ENCODE measurements at places on chromosomes 12 and 14.

- DNase-seq, result no peak
These were observed 35.3 kb downstream of the ISCA2 start for GRCh38 chr14:74528886-74529285.

- no peak for DNase-seq
These were observed 4.3 kb downstream of the LRRC74A start for GRCh38 chr14:76830556-76830955.

- DNase-seq, result no peak
These were observed 47.7 kb downstream of the GNG2 start for GRCh38 chr14:51908086-51908485.

GRCh38 chr14:57982804-57983634, 117.1 kb upstream of the SLC35F4 start:
- DNase-seq, result no peak

- no peak for DNase-seq
These were observed 277.1 kb downstream of the FOXG1 start for GRCh38 chr14:29043737-29044136.

GRCh38 chr14:104337351-104337750, 199.0 kb downstream of the KIF26A start:
- DNase-seq, result no peak

- DNase-seq, result no peak
These were observed 9.1 kb downstream of the PRKCH start for GRCh38 chr14:61330511-61330910.

- no peak for DNase-seq
These were observed 597.8 kb downstream of the ETNK1 start for GRCh38 chr12:23222801-23223200.

DNA sequence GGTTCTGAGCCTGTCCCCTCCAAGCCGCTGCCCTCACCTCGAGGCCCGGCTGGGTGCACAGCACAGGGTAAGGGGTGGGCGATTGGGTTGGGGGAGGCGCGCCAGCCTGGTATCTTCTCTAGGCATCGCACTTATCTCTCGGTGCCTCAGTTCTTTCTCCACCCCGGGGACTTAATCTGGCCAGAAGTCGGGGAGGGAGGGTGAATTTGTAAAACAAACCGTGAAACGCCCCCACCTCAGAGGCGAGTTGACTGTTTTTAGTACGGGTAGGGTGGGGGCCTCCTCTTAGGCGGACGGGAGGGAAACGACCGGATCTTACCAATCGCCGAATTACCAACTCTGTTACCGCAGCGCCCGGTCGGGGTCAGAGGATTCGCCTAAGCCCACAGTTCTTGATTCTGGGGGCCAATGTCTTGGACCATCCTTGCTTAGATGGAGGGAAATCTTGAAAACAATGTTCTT, 1.4 kb upstream of the TBX3 start:
- DNase-seq, result no peak

- DNase-seq, result no peak
These were observed 126.2 kb downstream of the GRIP1 start for GRCh38 chr12:66552716-66553115.

GRCh38 chr12:23816394-23816851, 133.0 kb downstream of the SOX5 start:
- no peak for DNase-seq

- DNase-seq, result no peak
These were observed 62.7 kb downstream of the LRRK2 start for GRCh38 chr12:40287369-40287975.

DNA sequence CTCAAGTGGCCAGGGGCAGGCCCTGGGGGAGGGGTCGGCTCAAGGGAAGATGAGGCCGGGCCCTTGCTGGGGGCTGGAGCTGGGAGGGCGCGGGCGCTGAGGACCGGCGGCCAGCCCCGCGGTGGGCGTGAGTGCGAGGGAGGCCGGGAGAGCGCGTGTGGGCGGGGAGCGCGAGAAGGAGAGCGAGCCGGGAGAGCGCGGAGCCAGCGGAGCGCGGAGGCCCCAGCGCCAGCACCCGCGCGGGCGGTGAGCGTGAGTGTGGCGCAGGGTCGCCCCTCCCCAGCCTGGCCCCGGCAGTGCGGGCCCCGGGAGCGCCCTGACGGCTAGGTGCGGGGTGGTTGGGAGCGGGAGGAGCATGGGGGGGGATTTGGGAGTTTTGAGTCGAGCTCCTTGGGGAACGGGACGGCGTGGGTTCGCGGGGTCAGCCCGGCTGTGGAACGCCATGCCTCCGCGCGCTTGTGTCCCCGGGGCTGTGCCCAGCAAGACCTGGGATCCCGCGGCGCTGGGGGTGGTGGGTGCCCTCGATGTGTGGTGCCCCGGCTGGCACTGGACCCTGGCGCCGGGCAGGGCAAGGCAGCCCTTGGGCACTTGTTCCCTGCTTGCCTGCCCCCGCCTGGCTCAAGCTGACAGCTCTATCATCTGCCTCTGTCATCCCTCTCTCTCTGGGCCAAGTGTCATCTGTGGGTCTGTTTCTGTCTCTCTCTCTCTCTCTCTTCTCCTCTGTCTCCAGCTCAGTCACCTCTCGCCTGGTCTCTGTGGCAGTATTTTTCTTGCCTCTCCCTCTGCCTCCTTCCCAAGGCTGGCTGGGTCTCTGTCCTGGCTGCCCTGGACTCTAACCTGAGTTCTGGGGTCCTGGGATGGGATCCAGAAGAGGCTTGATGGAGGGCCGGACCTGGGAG, at the start of gene LBHD2:
TSS of gene LBHD2 (plus strand) at position 190 of the 899 bp plus-strand sequence. CDS start 1,803 bp downstream, outside the sequence.
- no peak for DNase-seq

Measured in non-pigmented ciliary epithelial cell (primary cell).